ENCODE measurements at places on chromosomes 6 and 20.

DNA sequence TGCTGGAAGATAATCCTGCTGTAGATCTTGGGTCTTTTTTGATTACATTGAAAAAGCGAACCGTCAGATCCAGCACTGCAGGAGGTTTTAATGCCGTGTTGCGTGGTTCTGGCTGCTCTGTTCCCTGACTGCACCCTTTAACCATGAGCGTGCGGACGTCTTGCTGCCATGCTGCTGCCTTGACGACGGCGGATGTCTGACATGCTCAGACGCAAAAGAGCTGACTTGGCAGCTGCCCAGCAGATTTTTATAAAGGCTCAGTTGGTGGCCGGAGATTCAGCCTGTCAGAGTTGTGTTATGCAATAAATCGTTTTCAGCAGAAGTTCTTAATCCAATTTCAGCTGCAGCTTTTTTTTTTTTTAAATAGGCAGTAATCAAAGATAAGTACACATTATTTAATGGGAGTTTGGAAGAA lies 119.4 kb downstream of the JARID2 start:
- no peak for DNase-seq

DNA sequence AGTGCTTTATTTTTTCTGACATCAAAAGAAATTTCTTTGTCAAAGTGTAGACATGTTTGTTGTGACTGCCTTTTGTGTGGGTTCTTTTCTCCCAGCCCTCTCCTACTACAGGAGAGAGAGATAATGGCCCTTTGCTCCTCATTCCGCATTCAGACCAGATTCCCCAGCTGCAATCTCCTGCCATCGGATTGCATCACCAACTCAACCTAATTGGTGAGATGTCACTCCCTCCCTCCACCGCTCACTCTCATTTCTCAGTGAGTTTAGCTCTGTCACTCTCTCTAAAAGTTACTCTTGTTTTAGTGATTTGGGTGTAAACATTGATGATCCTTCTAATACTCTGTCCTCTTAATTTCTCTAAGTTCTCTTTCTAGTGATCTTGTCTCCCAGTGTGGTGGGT lies 22.7 kb downstream of the UTRN start:
- no peak for DNase-seq

DNA sequence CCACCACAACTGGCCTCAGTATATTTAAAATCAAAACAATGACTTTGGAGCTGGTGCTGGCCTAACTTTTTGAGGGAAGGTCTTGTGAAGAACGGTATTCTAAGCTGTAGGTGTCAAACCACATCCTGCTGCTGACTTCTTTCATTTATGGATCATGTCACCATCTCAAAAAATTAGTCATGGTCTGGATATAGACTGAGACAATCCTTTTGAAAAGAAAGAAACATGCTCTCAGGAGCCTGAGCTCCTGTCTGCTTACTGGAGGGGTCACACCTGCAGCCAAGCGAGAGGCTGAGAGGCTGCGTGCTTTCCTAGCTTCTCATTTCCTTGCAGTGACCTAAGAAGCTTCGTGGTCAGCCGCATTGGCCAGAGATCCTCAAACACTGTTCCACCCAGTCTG lies 55.2 kb downstream of the TIAM2 start:
- no peak for DNase-seq

DNA sequence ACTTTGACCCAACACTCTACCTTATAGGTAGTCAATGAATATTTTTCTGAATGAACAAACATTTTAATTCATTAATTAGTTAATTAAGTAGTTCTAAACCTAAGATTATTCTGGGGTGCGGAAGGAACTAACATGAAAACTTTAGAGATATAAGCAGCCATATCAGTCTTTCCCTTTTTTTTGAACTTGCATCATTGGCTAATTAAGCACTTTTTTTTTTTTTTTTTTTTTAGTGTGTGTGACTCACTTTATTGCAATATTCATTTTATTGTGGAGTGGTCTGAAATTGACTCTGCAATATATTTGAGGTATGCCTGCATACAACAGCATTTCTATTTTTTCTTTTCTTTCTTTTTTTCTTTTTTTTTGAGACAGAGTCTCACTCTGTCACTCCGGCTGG lies 21.8 kb upstream of the AMD1 start:
- no peak for DNase-seq

GRCh38 chr20:21356386-21356785 lies 40.9 kb downstream of the NKX2-4 start:
- DNase-seq = no peak

DNA sequence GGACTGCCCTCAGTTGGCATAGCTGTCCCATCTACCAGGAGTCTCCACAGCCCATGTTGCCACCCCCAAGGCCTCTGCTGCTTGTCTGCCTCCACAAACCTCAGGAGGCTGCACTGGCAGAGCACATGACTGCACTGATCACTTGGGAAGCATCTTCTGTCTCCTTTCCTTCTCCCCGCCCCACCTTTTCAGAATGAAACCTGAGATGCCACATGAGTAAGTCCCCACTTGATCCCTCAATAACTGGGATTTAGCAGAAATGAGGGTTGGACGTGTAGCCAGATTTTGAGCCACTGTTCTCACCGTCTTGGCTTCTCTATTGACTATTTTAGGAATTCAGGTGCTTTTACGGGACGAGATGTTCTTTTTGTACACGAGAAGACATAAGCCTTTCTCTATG lies 328.4 kb downstream of the CDC5L start:
- DNase-seq = no peak

DNA sequence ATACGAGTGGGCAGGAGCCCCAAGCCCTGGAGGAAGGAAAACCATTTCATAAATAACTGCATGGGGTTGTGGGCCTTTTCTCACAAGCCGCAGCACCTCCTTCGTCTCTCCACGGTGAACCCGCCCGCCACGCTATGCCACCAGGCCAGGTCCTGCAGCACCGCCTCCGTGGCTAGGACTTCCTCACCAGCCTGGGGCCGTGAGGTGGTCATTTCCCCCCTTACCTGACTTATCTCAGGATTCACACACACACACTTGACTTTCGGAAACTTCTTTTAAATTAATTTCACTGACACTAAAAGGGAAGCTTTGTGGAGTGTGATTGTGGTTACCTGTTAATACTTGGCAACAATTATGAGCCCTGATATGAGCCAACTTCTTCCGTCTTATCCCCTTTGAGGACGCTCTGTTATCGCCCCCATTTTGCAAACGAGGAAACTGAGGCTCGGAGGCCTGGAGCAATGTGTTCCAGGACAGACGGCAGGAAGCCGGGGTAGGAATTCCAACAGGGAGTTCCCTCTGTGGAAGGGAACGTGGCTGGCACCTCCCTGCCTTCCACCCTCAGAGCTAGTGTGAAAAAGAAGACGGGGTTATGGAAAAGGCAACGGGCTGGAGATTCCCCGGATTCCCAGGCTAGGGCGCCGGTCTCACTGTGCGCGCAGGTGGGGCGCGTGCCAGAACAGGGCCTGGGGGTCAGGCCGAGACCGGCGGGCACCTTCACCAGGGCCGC lies 817 bp upstream of the SLCO4A1 start:
- DNase-seq = no peak

- DNase-seq = no peak
These were observed 121.7 kb upstream of the CCN2 start for GRCh38 chr6:132072831-132073230.

- DNase-seq = no peak
These were observed 485.9 kb upstream of the JAG1 start for GRCh38 chr20:11159728-11160127.
